Astrocyte (in vitro differentiated cells and primary cell): ENCODE measurements at places on chromosomes 7 and 10.

DNA sequence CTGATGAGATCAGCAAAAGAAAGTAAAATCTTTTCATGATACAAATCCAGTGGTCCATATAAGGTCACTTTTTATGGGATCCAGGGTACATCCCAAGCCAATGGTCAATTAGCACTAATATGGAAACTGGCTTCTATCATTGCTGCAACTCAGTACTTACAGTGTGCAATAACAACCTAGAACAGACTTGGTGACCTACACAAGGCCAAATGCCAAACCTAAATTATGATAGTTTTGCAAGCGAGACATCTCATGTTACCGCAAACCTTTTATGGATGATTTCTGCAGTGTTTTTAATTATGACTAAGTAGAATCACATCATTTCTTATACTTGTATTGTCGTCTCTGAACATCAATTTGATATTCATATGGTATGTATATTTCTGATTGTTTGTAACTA lies 583.5 kb upstream of the SEMA3D start:
- DNase-seq, result no peak

DNA sequence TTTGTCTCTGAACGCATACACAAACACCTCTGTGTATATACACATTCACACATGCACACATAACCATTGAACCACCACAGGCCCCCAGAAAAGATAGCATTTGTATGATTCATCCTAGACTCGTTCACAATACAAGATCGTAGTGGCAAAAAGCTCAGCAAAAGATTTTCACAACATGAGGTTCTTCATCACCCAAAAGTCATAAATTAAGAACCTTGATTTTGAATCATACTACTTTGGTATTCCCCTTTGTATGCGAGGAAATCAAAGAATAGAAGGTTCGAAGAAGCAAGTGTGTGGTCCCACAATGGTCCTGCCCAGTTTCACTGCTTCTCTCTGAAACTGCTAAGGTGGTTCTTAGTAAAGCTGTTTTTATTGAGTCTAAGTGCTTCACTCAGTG lies 200.7 kb downstream of the CELF2 start:
- DNase-seq, result no peak

- DNase-seq, result no peak
Measured at GRCh38 chr10:52682766-52683165, 89.8 kb downstream of the MBL2 start.

- DNase-seq, result peak; percentile 85
Measured at GRCh38 chr10:3723766-3724165, 61.2 kb downstream of the KLF6 start.

DNA sequence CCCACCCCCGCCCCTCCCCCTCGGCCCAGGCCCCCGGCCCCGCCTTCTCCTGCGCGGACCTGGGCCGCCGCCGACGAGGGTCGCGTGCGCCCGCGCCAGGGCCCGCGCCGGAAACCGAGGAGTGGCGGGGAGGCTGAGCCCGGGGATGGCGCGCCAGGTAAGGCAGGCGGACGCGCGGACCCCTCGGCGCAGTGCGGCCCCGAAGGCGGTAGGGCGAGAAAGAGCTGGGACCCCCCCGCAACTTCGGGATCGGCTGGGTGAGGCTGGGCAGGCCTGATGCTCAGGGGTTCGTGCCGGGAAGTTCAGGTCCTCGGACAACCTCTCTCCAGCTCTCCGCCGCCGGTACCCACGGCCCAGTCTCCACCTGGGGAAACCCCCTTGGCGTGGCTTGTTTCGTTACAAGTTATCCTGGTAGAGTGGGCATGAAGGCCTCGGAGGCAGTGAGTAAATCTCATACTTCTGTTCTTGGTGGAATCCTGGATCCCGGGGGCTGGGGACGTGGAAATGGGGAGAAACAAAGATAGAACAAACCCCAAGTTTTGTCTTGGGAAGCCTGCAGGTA lies 58.4 kb downstream of the ZNF467 start:
- no peak for DNase-seq

GRCh38 chr10:120221873-120222485 lies 235.0 kb upstream of the PLPP4 start:
- DNase-seq, result peak; percentile 10

DNA sequence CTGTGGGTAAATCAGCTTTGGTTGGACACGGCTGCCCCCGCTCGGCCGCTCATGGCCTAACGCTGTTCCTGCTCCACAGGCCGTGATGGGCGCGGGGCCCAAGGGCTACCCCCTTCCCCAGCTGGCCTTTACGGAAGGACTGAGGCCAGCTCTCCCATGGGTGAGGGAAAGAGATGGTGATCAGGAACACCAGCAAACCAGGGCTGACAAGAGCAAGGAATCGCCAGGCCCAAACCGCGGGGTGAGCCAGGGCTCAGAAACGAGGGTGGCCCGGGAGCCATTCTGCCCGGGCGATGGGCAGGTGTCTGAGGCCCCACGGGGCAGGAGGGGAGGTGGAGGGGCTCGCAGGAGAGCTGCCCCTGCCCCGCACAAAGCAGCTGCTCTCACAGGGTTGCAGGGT lies 26.6 kb downstream of the GPER1 start:
- no peak for DNase-seq

- no peak for DNase-seq
Measured at GRCh38 chr7:14069961-14070360, 80.5 kb upstream of the ETV1 start.
